ENCODE measurements at places on chromosomes 3 and 15. TPM values are rescaled to one million over a fixed set of nuclear protein-coding genes. Genes with fewer than 3 reads are reported as not detected.

ROPN1B gene
- total RNA-seq, result 0.56 TPM

GOLGA6B gene
- total RNA-seq, result 1.5 TPM

CIDEC gene
- 3.5 TPM for total RNA-seq

AGTR1 gene
- total RNA-seq, result 23.9 TPM

TMCO5A gene
- not detected for total RNA-seq

NAA50 gene
- 104 TPM for total RNA-seq

SERINC4 gene
- 0.26 TPM for total RNA-seq
